Stimulated activated CD4-positive, alpha-beta T cell treated with anti-CD3 and anti-CD28 coated beads, Interleukin-1b, Interleukin-23, amount 100 ng/mL, for 48 hours (primary cell): ENCODE measurements at places on chromosomes 16 and 17.

DNA sequence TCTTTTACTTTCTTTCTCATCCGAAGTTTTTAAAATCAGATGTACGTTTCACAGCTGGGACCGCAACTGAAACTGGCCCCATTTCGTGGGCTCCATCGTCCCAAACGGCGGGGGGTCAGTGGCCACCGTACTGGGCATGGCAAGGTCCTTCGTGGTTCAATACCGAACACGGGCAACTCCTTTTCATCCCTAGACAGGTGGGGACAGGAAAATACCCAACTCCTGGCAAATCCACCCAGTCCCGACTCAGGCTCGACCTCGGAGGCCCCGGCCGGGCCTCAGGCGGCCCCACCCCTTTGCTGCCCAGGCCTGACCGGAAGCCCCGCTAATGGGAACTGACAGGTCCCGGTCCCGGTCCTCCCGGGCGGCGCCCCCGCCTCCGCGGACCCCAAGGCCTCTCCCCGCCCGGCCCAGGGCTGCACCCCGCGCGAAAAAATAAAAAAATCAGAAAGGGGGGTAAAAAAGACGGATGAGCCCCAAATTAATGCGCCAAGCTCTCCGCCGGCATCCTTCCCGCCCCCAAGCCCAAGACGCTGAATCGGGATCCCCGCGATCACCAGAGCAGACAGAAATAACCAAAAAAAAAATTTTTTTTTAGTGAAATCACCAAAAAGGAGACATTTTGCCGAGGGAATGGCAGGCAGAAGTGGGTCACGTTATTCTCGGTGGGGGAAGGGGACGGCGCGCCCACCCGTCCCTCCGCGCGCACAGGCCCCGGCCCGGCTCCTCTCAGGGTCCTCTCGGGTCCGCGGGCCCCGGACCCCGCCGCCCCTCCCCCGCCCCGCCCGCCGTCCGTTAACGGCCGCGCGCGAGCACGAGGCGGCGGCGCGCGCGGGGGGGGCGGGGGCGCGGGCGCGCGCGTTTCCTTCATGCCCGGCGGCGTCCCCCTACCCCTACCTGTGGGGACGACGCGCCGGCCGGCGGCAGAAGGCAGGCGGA lies 562 bp downstream of the ZC3H7A start:
- peak; percentile 22 for DNase-seq

- DNase-seq = peak; percentile 20
These were observed 11.1 kb downstream of the PIMREG start for GRCh38 chr17:6455321-6455705.

GRCh38 chr17:50817838-50818237 lies 17.5 kb upstream of the WFIKKN2 start:
- DNase-seq = no peak

- DNase-seq = no peak
These were observed 414.6 kb upstream of the GOT2 start for GRCh38 chr16:59148769-59149155.

DNA sequence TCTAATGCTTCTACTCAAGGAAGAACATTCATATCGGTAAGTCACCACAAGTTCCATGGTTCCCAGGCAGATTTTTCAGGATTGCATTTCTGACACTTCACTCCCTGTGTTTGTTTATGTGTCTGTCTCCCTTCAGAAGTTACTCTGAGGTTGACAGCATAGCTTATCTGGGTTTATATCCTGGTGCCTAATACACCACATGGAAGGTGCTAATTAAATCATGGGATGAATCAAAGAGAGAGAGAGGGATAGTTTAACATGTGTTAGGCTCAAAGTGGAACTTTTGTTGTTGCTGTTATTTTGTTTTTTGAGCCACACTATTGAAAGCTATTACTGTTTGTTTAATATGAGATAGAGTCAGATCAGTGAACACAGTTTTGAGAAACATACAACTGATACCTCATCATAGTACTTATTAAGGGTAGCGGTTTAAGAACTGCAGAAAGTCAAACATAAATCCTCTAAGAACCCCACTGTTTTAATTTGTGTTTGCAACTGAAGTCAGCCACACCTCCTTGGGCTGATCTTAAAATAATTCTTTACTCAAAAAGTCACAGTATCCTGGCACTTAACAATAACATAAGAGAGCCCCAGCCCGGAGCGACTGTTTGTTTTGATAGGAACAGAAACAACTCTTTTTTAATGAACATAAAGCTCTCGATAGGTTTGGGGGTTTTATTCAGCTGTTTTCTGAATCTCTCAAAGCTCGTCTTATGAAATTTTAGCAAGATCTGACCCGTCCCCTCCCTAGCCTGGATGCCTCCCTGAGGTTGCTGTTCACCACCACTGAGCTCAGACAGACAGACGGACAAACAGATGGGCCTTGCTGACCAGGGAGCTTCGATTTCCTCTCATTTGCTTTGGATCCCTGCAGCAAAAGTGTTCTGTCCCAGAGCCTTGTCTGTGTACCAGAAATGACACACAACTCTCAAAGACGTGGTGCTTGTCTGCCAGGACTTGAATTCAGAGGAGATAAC lies 98.3 kb upstream of the MYOCD start:
- no peak for DNase-seq

GRCh38 chr17:75825149-75825552 lies 19.1 kb downstream of the UNC13D start:
- no peak for DNase-seq

- no peak for DNase-seq
These were observed 23.5 kb downstream of the NUP93 start for GRCh38 chr16:56753410-56753809.

DNA sequence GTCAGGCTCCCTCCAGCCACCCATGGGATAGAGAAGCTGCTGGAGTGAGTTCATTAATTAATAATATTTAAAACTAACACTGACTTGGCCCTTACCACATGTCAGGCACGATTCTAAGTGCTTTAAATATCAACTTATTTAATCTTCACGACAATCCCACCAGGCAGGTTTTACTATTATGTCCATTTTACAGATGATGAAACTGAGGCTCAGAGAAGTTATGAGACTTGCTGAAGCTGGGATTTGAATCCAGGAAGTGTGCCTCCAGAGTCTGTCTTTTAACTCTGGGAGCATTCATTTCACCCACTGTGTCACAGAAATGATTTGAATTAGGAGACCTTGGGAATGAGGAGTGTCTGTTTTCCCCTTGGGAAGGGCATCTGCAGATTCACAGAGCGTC lies 8.8 kb downstream of the SPNS3 start:
- no peak for DNase-seq

- no peak for DNase-seq
These were observed 9.4 kb downstream of the MAP3K3 start for GRCh38 chr17:63631626-63632025.

DNA sequence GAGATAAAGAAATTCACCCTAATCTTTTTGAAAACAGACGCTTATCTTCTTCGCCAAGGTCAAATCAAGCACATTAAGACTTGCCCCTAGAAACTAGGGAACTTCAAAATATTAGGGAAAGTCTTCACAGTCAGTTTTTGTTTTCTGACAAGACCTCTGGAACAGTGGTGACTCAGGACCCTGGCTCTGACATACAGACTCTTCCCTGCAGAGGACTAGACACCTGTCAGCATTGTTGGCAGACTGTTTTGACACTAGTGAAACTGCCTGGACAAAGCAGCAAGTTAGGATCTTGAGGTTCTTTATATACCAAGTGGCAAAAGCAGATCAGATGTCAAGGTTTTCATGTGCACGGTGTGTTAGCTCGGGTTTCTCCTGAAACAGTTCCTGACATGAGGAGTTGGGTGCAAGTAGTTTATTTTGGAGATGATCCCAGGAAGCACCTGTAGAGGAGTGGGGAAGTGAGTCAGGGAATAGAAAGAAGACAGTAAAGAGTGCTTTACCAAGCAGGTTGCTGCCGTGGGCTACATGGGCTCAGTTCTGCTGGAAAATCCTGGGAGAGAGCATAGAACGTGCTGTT lies 182.0 kb upstream of the IRX5 start:
- no peak for DNase-seq

GRCh38 chr17:1577182-1577581 lies 14.6 kb upstream of the PITPNA start:
- no peak for DNase-seq

GRCh38 chr16:53755026-53755910 lies 51.3 kb downstream of the FTO start:
- DNase-seq = no peak

DNA sequence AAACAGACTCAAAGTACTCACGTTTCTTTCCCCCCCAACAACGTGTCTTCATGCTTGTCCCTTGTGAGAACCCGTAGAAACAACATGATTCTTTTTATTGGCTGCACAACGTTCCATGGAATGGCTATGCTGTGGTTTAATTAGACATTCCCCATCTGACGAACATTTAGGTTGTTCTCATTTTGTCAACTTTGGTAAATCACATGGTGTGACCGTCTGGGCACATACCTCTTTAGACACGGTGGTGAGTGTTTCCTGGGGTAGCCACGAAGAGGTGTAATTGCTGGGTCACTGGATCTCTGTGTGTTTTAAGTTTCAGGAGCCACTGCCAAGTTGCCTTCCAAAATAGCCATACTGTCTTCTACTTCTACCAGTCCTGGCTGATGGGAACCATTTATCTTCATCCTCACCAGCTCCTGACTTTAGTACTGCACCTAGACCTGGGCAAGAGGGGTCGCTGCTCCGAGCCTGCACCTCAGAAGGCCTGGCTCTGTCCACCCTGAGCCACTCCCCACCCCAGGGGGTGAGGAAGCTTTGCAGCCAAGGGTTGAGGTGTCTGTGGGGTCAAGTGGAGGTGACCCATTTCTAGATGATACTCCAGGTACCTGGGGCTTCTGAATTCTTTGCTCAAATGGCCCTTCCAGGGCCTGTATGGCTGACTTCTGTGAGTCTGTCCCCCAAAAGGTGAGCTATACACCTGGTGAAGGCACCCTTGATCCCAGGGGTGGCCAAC lies 84.7 kb downstream of the IRX5 start:
- no peak for DNase-seq

GRCh38 chr17:27550291-27550930 lies 80.6 kb upstream of the LGALS9 start:
- DNase-seq = no peak

- DNase-seq = no peak
These were observed 92.3 kb downstream of the LITAF start for GRCh38 chr16:11494433-11494832.

DNA sequence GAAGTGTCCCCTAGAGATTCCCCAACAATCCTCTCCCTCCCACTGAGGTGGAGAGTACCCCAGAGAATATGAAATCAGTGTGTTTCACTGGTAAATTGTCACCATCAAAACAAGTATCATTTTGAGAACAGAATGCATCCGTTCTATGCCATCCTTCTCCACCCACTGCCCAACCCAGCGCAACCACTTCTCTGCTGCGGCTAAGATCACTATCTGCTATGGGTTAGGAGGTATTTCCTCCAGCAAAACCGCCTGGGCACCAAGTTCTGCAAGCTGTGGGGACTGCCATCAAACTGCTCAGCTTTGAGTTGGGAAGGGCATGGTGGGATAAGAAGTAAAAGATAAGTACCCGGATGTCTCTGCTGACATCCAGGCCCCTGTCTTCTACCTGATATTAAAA lies 24.4 kb downstream of the CNTNAP1 start:
- DNase-seq = peak; percentile 57

DNA sequence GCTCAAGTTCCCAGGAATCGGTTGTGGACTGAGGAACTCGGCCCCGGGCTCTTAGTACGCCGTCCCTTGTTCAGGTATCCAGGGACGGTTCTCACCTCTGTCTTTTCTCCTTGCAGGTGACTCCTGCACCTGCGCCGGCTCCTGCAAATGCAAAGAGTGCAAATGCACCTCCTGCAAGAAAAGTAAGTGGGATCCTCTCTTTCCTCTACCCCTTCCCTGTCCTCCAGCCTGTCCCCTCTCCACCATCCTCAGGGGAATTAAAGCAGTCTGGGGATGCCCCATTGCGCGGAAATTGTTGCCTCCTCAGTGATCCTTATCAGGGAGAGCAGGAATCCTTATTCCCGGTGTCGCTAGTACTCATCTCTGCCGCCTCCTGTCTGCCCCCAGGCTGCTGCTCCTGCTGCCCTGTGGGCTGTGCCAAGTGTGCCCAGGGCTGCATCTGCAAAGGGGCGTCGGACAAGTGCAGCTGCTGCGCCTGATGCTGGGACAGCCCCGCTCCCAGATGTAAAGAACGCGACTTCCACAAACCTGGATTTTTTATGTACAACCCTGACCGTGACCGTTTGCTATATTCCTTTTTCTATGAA lies 585 bp downstream of the MT2A start:
- no peak for DNase-seq

GRCh38 chr16:917591-918061 lies 53.2 kb downstream of the LMF1 start:
- no peak for DNase-seq

DNA sequence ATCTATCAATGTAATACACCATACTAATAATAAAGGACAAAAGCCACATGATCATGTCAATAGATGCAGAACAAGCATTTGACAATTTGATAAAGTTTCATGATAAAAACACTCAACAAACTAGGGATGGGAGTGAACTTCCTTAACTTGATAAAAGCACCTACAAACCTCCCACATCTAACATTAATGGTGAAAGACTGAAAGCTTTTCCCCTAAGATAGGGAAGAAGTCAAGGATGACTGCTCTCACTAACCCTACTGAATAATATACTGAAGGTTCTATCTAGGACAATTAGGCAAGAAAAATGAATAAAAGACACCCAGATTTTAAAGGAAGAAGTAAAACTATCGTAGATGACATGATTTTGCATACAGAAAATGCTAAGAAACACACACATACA lies 10.4 kb upstream of the DYNLL2 start:
- no peak for DNase-seq

GRCh38 chr17:56778898-56779297 lies 54.8 kb downstream of the C17orf67 start:
- no peak for DNase-seq

GRCh38 chr17:13204607-13205237 lies 186.9 kb upstream of the ELAC2 start:
- no peak for DNase-seq

- no peak for DNase-seq
These were observed 72.0 kb upstream of the ZNF750 start for GRCh38 chr17:82911822-82912221.

DNA sequence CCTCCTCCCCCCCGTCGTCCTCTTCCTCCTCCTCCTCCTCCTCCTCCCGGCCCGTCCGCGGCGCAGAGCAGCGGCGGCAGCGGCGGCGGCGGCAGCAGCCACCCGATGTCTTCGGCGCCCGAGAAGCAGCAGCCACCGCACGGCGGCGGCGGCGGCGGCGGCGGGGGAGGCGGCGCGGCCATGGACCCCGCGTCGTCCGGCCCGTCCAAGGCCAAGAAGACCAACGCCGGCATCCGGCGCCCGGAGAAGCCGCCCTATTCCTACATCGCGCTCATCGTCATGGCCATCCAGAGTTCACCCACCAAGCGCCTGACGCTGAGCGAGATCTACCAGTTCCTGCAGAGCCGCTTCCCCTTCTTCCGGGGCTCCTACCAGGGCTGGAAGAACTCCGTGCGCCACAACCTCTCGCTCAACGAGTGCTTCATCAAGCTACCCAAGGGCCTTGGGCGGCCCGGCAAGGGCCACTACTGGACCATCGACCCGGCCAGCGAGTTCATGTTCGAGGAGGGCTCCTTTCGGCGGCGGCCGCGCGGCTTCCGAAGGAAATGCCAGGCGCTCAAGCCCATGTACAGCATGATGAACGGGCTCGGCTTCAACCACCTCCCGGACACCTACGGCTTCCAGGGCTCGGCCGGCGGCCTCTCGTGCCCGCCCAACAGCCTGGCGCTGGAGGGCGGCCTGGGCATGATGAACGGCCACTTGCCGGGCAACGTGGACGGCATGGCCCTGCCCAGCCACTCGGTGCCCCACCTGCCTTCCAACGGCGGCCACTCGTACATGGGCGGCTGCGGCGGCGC lies at the start of gene FOXF1:
FOXF1 (plus strand) TSS at position 63 of the 797 bp plus-strand sequence; CDS start at position 106, 43 bp downstream.
- no peak for DNase-seq

GRCh38 chr17:64707050-64707591 lies 45.0 kb upstream of the SMURF2 start:
- DNase-seq = no peak
